ENCODE measurements at places on chromosomes 5 and 9.

DNA sequence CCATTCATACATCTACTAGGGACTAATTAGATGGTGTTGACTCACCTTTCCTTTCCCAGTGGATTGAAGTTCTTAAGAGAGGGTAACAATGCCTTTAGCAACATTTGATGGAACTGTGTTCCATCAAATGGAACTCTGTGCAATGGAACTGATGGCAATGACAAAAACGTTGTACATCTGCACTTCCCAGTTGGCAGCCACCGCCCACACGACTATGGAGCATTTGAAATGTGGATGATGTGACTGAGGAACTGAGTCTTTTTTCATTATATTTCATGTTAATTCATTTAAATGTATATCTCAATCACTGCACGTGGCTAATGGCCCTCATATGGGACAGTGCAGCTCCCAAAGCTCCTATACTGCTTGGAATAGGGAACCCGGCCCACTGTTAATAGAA lies 39.0 kb upstream of the ICE1 start:
- no peak for DNase-seq

DNA sequence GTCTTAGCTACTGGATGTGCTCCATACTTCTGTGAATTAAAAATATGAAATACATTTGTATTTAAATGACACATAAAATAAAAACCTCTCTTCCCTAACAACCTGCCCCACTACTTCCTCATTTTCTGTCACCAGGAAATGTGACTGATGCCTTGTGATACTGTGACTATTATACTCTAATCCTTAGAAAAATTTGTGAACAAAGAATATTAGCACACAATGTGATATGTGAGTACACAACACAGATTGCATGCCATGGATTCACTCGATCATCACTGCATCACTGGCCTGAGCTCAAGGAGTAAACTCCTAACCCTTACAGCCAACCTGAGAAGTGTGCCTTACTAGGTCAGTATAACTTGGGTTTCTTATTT lies 281.0 kb downstream of the EFNA5 start:
- no peak for DNase-seq

DNA sequence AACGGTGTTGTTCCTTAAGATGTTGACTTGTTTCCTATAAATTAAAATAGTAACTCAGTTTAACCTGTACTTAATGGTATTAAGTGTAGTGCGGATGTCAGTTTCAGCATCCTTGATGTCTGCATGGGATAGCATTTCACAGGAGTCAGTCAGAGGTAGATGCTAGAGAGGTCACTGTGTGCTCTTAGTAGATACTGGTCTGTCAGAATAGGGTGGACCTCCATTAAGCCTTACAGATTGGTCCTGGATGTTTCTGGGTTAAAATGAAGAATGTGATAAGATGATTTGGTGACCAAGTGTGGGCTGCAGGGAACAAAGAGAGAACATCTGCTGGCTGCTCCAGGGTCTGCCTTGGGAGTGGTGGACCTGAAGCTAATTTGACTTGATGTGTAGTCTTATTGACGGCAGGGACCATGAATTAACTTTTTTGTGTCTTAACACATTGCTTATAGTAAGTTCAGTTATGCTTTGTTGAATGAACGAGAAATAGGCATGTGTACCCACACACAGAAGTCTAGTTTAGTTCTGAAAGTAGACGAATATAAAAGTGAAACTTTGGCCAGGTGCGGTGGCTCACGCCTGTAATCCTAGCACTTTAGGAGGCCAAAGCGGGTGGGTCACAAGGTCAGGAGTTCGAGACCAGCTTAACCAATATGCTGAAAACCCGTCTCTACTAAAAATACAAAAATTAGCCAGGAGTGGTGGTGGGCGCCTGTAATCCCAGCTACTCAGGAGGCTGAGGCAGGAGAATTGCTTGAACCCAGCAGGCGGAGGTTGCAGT lies 12.5 kb downstream of the RAB24 start:
- no peak for DNase-seq

DNA sequence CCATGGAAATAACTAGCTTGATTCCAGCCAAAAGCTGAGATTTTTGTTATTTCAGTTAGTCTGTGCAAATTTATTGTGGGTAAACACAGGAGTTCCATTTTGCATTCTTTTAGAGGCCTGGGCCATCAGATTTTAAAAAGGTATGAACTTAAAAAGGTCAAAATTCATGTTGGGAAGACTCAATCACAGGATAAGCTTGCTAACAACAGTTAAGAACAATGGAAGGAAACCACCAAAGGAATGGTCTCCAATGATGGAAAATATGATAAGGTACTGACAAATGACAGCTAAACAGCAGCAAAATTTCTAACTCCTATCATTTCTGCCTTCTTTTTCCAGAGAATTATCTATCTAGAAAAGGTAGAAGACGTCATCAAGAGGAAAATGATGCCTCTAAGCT lies 16.0 kb downstream of the ABITRAM start:
- no peak for DNase-seq

DNA sequence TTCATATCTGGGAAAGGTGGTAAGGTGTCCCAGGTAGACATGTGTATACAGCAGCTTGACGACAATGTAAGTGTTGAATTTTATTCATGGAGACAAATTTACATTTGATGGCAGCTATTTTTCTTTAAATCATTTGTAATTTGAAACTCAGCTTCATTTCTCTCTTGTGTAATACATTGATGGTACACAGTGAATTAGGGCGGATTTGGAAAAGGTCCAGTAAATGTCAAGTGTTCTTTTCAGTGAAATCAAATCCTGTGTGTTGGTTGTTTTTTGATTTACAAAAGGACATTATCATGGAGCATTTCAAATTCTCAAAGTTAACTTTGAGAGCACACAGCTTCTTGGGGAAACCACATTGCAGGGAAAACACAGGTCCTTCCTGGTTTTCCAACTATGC lies 30.0 kb upstream of the PCSK1 start:
- no peak for DNase-seq

- no peak for DNase-seq
These were observed 12.2 kb upstream of the PJA2 start for GRCh38 chr5:109421956-109422355.

GRCh38 chr5:31186672-31187267 lies 6.7 kb upstream of the CDH6 start:
- no peak for DNase-seq

All from SK-N-MC (cell line).